ENCODE measurements at places on chromosomes 11 and 22.

- no peak for DNase-seq
These were observed 66.2 kb upstream of the CCND1 start for GRCh38 chr11:69574608-69575255.

GRCh38 chr22:45799291-45799690 lies 127.7 kb downstream of the ATXN10 start:
- no peak for DNase-seq

GRCh38 chr11:43071338-43071737 lies 240.5 kb upstream of the API5 start:
- no peak for DNase-seq

DNA sequence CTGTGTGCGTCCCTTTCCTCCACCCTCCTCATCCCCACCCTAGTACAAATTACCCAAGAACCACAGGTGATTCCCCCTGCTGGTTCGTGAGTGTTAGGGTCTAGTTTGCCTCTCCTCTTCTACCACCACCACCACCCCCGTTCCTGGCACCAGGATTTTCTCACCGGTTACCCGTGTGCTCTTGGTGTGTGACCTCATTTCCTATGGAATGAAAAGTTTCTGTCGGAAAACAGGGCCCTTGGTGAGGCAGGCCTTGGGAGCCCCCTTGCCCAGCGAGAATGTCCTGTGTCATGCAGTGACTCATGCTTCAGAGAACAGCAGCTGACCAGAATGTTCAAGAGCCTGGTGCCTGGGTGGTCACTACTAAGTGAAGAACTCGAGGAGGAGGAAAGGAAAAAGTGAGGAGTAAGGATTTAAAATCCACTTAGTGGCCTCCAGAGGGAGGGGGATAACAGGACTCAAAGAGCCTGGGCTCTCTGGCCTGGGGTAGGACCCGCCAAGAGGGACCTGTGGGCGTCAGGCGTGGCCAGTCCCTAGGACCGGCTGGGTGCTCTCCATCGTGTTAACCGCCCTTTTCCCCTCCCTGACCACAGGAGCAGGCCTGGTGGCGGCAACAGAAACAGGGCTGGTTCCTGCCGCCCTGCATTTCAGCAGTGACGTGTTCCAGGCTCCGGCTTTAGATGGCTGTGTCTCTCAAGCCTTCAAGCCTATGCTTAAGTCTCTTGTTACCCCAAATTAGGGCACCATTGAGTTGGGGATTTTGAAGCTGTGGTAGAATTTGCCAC lies 30.2 kb downstream of the C22orf31 start:
- peak; percentile 68 for DNase-seq

GRCh38 chr11:67384851-67385366 lies 6.9 kb upstream of the RAD9A start:
- no peak for DNase-seq

DNA sequence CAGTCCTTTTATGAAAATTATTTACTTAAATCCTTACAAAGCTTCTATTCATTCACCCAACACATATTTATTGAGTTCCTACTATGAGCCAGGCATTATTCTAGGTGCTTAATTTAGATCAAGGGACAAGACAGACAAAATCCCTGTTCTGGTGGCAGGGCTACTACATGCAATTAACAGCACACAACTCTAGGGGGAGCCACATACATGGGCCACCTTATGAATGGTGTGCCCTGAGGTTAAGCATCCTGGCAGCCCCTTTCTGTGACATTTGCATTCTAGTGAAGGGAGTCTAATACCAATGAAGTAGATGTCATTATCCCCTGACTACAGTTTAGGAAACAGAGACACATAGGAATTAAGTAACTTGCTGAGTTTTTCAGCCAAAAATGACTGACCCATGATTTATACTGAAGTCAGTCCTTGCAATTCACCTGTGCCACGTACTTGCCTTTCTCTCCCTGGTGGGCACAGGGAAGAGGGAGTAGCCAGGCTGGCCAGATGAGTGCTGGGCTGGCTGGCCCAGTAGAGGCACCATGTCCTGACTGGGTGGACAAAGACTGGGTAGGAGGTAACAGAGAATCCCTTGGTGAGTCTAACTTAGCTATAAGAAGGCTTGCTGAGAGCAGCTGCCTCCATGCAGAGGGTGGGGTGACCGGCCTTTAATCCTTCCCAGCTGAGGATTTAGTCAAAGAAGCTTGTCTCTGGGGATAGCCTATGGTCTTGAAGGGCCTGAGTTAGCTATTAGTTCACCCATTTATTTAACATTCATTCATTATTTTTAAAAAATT lies 52.0 kb upstream of the ELF5 start:
- DNase-seq, result no peak

DNA sequence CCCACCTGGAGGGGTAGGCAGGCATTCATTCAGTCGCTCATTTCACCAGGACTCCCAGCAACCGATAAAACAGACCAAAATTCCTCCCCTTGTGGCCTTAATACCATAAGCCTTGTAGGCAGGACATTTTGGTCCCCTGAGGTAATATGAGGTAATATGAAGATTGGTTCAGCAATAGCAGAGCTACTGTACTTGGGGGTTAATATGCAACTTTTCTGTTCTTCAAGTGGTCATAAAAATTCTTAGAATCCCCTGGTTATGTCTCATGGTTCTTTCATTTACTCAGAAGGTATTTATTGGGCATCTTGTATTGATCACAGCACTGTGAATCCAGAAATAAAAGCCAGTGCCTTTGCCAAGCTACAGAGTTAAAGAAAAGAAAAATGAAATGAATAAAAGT lies 29.8 kb downstream of the SHISA8 start:
- DNase-seq, result no peak

DNA sequence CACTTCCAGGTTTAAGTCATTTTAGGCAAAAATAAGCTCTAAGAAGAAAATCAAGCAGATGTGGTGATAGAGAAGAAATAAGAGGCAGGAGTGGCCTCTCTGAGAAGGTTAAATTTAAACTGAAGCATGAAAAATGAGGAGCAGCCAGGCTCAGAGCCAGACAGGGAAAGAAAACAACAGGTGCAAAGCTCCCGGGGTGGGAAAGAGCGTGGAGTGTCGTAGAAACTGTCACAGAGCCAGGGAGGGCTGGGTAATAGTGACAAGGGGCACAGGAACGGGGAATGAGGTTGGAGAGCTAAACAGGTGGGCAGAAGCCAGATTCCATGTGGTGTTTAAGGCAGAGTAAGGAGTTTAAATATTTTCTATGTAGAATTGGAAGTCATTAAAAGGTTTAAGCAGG lies 132.1 kb upstream of the BLID start:
- DNase-seq, result peak; percentile 50

GRCh38 chr11:7671347-7672215 lies 1.7 kb downstream of the CYB5R2 start:
- no peak for DNase-seq

GRCh38 chr11:95767498-95767897 lies 22.1 kb downstream of the FAM76B start:
- no peak for DNase-seq

DNA sequence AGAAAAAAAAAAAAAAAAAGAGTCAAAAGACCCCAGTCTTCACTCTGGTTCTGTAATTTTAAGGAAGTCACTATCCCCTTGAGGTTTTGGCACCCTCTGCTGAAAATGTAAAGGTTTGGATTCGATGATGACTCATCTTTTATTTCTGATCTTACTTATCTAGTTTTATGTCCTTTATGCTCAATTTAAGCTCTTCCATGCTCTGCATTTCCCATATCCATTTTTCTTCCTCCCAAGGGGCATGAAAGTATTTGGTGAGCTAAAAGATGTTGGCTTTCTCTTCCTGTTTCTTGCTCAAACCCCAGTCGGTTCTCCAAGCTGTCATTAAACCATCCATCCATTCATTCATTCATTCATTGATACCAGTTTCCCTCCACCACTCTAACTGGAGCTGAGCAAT lies 61.0 kb upstream of the CDON start:
- DNase-seq, result no peak

DNA sequence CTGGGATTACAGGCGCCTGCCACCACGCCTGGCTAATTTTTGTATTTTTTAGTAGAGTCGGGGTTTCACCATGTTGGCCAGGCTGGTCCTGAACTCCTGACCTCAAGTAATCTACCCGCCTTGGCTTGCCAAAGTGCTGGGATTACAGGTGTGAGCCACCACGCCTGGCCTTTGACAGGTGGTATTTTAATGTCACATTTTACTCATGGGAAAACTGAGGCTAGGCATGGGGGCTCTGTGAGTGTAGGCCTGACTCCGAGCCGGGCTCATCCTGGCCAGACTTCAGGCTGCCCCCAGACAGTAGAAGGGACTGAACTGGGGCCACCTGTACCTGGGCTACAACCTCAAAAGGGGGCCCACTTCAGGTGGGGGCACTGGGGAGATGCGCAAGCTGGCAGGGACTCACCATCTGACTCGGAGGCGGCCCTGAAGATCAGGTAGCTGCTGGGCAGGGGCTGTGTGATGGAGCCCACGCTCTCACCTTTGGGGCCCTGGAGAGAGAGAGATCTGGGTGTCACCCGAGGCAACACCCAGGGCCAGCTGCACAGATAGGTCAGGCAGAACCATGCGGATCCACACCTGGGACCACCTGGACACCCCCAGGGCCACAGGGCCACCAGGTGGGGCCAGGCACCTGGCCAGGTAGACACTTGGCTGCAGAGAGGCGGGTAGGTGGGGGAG lies 45.8 kb downstream of the OSBPL5 start:
- DNase-seq, result no peak

DNA sequence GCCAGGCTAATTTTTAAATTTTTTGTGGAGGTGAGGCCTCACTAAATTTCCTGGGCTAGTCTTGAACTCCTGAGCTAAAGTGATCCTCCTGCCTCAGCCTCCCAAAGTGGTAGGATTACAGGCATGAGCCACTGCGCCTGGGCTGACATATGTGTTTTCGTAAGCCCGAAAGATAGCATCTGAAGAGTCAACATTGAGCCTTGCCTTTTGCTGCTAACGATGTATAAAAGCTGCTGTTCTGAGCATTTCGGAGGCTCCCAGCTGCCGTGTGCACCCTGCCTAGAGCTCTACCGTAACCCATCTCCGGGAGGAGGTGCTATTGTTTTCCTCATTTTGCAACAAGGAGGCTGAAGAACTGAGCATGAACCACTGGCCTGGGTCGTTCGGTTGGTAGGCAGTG lies 18.1 kb upstream of the PPP6R3 start:
- DNase-seq, result no peak

GRCh38 chr11:96361778-96362177 lies 18.8 kb upstream of the MAML2 start:
- DNase-seq, result no peak

DNA sequence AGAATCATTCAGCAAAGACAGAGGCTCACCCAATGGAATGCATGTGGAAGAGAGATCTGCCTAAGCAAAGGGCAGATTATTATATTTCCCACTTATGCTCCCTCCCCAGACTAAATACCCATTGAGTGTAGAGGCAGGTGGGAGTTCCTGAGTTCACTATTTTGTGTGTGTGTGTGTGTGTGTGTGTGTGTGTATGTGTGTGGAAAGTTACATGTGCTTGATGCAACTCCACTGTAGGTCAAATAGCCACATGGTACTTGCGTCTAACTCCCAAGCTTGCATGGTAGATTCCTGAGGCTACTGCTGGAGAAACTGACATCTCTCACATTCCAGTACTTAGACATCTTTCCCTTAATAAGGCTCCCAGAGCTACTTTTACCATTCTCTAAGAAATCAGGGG lies 3.4 kb upstream of the COPB1 start:
- no peak for DNase-seq

DNA sequence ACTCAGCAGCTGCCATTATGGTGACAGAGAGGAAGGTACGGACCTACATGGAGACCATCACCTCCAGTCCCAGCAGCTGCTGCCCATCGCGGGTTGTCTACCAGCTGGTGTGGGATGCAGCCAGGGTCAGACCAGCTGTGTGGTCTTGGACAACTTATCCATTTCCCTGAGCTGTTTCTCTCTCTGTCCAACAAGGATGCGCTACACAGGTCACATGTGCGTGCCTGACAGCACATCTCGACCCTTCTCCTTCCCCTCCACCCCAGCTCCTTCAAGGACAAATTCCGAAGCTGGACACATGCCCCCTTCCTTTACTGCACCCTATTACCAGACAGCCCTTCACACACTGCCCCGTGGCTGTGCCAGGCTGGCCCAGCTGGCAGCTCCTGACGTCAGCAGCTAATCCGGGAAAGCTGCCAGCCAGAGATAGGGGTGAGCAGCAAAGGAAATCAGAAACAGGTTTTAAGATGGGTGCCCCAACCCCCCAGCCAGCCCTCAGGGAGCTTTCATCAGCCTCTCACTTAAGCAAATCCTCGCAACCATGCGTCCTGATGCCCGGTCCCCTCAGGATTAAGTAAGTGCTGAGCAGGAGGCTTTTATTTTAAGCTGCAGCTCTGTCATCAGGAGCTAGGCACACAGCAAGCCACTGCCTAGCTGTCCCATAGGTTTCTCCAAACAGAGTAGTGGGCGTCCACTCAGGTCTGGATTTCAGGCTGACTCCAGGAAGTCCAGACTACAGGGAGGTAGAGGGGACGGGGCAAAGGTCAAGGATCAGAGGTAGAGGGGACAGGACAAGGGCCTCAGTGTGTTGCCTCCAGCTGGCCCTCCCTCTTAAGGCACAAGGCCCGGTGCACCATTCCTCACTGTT lies 20.3 kb downstream of the TEF start:
- DNase-seq, result peak; percentile 82

DNA sequence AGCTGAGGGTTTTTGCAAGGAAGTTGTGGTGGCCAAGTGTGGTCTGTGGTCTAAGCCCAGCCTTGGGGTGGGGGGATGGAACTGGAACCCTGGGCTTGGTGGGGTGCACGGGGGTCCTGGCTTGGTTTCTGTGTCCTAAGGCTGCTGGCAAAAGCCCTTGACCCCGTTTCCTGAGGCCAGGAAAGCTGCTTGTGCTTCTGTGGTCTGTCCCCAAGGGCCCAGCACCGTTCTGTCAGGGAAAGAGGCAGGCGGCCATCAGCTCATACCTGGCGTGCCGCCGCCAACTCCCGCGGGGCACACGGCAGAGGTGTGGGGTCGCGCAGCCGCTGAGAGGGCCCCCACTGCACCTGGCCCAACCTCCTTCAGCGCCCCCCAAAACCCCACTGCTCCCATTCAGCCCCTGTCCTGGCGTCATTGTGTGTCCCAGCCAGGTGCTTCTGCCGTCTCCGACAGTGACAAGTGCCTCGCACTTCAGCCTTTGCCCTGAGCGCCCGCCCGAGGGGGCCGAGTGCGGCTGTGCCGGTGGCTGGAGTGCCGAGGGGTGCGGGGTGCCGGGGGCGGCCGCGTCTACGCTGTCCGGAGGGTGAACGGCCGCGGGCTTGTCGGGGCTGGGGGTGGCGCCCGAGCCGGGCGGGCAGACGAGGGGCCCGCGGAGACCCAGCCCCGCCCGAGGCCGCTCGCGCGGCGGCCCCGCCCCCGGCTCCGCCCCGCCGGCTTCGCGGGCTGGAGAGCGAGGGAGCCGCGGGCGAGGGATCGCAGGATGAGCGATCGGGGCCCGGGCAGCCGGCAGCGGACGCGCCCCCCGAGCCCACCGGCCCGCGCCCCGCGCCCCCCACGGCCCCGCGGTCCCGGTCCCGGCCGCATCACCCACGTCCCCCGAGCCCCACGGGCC lies at the start of gene CNIH2:
Gene CNIH2, plus strand, starts transcription at position 705 of the 892 bp plus-strand sequence. CDS start 282 bp downstream, outside the sequence.
- DNase-seq, result peak; percentile 57

Data from psoas muscle (tissue), 8 donors.